ENCODE measurements at places on chromosomes 4 and X.

DNA sequence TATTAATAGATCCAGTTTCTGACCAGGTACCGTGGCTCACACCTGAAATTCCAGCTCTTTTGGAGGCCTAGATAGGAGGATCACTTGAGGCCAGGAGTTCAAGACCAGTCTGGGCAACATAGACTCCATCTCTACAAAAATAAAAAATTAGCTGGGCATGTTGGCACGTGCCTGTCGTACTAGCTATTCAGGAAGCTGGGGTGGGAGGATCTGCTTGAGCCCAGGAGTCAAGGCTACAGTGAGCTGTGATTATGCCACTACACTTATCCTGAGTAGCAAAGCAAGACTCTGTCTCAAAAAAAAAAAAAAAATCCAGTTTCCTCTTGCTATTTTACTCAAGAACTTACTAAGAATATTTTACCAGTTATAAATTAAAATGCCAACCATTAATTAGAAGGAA lies 91.7 kb downstream of the SLC10A6 start:
- DNase-seq, result no peak

DNA sequence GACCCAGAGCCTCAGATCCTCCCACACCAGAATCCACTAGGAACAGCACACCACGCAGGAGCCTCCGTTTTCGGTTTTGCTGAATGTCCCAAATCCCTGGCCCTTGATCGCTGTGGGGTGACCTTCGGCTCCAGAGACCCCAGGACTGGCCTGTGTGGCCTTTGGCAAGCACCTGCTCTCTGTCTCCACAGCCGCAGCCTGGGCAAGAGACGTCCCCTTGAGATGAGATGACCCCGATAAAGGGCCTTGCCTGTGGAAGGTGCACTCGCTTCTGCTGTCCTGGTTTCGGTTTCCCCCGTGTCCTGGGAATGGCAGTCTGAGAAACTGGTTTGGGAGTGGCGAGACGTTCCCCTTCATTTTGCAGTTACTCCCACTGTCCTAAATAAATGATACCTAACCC lies 9.6 kb downstream of the PSAPL1 start:
- DNase-seq, result peak; percentile 28

- DNase-seq, result no peak
Observed at GRCh38 chr4:8778291-8778690, 93.3 kb downstream of the HMX1 start.

- no peak for DNase-seq
Observed at GRCh38 chr4:87310691-87311335, 11.9 kb downstream of the HSD17B13 start.

DNA sequence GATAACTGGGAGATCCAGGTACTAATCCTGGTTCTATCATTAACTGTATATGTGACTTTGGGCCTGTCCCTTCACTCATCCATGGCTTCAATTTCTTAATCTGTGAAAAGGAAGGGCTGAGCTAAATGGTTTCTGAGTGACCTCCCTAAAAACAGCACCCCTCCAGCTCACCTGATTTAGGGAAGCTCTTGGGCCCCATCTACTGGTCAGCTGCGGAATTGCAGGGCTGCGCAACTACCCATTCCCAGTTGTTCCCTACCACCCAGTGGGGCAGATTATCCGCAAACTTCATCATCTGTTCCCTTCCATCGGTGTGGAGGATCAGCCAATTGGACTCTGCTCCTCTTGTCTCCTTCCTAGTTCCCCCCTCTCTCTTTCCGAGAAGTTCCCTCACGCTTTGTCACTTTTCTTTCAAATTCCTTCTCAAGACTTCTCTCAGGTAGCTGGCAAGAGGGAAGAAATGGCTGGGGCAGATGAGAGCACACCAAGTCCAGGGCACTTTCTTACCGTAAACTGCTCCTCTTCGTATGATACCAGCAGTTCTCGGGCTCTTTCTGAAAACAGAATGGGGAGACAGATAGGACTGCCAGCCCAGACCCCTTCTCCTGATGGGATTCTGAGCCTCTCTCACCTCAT lies 5.8 kb downstream of the LAS1L start:
- DNase-seq, result no peak

DNA sequence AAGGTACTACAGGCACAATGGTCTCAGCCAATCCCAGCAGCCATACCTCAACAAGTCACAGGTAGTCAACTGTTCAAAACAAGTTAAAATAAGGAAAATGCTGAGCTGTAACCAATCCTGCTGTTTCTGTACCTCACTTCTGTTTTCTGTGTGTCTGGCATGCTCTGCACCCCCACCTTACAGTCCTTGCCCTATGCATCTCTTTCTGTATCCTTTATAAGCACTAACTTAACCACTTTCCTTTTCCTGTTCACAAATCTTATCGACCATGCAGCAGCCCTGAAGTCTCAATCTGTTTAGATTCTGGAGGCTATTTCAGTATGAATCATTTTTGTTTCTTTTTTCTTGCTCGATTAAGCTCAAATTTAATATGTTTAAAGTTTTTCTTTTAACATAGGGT lies 12.5 kb upstream of the FAM13A start:
- DNase-seq, result no peak

DNA sequence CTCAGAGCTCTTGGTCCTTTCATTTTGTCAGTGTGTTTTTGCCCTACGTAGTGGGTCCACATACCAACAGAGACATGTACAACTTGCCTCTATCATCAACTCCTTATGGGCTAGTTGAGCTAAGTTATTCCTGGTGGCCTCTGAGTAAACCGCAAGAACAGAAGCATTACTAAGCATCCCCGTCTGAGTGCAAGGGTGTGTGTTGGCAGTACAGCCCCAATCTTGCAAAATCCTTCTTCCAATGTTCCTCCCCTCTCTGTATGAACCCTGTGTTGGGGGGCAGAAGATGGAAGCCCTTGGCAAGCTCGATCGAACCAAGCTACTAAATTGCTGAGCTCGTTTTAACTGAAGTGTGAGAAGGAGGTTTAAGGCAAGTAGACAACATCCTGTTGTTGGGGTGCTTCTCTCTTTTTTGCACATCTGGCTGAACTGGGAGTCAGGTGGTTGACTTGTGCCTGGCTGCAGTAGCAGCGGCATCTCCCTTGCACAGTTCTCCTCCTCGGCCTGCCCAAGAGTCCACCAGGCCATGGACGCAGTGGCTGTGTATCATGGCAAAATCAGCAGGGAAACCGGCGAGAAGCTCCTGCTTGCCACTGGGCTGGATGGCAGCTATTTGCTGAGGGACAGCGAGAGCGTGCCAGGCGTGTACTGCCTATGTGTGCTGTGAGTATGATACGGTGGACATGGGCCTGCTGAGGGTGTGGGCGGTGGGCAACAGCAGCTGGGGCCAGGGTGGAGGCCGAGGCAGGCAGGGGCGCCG lies at the start of gene SH2D1A:
Gene SH2D1A, plus strand, starts transcription at position 447 of the 760 bp plus-strand sequence. Its CDS starts 80 bp downstream, at position 527.
- no peak for DNase-seq

GRCh38 chr4:180674619-180675358 lies 1568.4 kb upstream of the TENM3 start:
- DNase-seq, result no peak

DNA sequence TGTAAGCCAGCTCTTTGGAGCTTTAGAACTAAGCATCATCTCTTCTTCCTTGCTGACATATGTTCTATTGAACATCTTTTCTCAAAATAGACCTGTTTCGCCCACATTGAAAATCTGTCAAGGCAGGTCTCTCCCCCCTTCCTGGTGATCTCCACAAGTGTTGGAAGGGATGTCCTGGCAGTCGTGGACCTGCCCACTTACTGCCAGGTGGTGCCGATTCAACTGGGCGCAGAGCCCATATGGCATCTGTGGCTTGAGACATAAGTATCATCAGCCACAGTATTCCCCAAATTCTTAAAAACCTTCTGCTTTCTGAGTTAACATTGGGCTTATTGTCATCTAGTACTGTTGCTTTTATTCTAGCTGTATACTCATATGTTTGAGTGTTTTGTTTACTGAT lies 969.3 kb upstream of the FTHL17 start:
- no peak for DNase-seq

DNA sequence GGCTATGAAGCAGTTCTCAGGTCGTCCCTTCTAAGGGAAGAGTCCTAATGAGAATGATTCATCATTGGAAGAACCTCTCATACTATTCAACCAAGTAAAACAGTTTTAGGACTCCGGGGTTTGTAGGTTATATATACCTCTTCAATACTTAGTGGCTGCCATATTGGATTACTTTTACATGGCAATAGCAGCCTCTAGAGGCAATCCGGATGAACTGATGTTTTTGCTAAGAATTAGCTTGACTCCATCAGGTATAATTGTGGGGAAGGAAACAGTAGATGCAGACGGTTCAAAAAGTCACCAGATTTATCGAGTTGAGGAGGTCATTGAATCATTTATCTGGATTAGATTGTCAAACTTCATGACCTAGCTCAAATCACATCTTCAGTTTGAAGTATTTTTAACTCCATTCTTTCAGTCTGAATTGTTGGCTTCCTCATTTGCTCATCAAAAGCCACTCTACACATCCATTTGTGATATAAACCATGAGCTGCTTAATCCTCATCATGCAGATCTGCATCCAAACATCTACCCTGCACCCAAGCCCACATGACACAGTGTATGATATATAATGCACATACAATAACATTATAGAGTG lies 28.4 kb downstream of the GUCY1B1 start:
- no peak for DNase-seq

- no peak for DNase-seq
Observed at GRCh38 chr4:138749303-138749702, 266.3 kb upstream of the NOCT start.

GRCh38 chr4:181674315-181674875 lies 568.8 kb upstream of the TENM3 start:
- DNase-seq, result no peak
